CD4-positive, alpha-beta T cell treated with Interleukin-15 for 4 hours (primary cell): ENCODE measurements at places on chromosomes 7 and 10.

DNA sequence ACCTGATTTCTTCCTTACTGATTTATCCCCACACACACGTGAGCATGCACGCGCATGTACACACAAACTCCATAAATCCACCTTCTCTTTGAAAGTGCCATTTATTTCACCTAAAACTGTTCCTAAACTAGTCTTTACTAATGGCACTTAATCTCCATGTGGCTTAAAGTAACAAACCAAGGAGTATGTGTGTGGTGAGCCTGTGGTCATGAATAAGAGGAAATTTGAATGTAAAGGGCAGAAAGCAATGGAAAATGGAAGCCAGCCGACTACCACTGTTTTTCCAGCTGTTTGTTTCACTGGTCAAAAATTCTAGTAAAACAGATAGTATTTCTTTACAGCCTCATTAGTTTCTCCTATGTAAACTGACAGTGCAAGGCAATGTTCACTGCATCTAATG, 23.8 kb downstream of the SEMA3C start:
- DNase-seq: no peak

DNA sequence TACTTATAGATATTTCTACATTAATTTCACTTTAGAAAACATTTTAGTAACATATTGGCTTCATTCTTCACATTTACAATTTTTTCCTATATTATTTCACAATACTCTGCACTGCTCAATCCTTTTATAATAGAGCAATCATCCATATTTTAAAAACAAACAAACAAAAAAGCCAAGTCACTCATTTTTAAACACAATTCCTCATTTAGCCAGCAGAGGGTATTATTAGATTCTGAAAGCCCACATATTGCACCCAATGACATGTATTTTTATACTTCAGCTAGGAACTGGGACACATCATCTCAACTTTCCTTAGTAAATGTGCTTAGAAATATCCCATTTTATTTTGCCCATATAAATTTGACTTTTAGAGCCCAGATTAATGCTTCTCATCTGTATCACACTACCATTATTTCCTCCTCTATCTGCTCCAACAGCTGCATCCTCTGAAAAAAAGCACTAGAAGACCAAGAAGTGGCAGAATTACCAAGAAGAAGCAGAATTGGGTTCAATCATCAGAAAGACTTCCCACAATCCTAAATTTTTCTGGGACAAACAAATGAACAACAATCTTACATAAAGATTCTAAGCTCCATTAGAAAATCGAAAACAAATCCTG, 29.5 kb downstream of the CTNNA3 start:
- DNase-seq: peak; percentile 25

DNA sequence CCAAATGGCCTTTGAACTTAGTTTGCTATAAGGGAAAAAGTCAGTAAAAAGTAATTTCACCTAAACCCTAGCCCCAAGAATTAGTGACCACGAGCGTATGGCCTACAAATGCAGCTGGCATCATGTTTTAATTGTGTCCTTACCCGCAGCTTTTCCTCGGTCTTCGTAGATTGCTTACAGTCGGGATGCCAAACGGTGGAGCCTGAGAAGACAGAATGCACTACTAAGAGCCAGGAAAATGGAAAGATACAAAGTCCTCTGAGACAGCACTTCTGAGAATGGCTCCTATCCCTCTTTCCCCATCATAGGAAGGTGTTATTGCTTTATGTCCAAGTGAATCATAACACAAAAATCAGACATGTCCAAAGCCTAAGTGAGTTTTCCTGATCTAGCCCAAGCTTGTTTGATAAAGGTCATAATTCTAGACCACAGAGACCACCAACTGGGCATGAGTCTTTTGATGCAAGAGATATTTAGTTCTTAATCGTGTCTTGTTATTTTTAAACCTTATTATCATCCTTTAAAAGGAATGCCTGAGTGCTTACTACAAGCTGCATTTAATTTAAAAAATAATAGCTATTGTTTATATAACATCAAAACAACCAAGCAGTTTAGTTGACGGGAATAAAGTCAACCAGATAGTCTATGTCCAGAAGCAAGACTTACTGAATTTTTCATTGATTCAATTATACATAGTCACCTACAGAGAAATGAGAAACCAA, 83.7 kb upstream of the AFAP1L2 start:
- DNase-seq: no peak

DNA sequence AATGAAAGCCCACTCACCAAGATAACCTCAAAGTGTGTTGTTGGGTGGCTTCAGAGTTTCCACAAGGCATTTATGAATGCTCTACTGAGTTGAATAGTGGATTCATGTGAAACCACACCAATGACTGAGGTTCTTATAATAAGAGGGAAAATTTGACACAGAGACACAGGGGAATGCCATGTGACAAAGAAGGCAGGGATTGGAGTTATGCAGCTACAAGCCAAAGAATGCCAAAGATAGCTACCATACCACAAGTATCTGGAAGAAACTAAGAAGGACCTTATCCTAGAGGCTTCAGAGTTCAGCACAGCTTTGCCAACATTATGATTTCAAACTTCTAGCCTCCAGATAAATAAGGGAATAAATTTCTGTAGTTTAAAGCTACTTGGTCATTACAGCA, 68.0 kb upstream of the PCDH15 start:
- DNase-seq: no peak

DNA sequence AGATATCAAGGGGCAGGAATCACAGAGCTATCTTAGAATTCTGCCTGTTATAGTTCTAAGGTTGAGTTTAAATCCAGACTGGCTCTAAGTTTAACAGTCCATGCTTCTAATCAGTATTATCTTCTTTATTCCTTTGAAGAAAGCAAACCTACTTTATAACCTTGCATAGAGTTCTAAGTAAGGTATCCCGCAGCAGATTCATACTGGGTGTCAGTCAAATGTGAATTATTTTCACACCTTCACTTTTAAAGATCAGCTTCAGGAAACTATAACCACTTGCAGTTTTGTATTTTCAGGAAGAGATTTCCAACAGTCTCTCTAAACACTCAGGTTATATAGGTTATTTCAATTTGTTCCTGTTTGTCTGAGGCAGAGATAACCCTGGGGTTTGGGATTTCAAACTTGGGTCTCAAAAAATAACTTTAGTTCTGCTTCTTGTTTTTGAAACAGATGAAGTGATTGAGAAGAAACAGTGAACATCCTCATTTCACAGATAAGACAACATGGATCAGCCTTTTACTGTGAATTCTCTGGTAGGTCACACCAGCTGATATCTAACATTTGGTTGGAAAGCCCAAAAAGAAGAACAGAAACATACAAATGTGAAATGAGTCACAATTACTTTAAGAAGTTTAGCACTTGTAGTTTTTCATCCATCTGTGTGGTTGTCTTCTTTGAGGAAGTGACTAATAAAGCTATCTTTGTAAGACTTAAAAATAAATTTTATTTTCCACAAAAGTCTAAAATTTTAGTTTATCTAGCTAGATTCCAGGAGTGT, 21.4 kb downstream of the STAMBPL1 start:
- DNase-seq: peak; percentile 38

- DNase-seq: no peak
Observed at GRCh38 chr7:107609811-107610261, 29.8 kb downstream of the BCAP29 start.

GRCh38 chr7:141609576-141609975, 58.4 kb downstream of the AGK start:
- no peak for DNase-seq

GRCh38 chr10:125064681-125065492, 95.5 kb downstream of the CTBP2 start:
- peak; percentile 9 for DNase-seq

- DNase-seq: no peak
Observed at GRCh38 chr7:2373124-2373556, 18.5 kb downstream of the EIF3B start.

- no peak for DNase-seq
Observed at GRCh38 chr10:114995468-114996247, 57.7 kb downstream of the TRUB1 start.

GRCh38 chr7:2796358-2797352, 47.5 kb downstream of the GNA12 start:
- no peak for DNase-seq

DNA sequence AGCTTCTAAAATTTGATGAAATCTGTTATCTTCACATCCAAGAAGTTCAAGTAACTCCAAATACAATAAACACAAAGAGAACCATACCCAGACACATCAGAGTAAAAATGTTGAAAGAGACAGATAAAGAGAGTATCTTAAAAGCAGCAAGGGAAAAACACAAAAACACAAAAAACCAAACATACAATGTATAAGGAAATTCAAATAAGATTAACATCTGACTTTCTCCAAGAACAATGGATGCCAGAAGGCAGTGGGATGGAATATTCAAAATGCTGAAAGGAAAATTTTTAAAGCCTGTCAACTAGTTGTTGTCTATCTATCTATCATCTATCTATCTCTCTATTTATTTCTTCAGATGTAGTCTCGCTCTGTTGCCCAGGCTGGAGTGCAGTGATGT, 72.4 kb upstream of the MKLN1 start:
- no peak for DNase-seq

- no peak for DNase-seq
Observed at GRCh38 chr10:128451879-128452278, 325.7 kb upstream of the MKI67 start.

DNA sequence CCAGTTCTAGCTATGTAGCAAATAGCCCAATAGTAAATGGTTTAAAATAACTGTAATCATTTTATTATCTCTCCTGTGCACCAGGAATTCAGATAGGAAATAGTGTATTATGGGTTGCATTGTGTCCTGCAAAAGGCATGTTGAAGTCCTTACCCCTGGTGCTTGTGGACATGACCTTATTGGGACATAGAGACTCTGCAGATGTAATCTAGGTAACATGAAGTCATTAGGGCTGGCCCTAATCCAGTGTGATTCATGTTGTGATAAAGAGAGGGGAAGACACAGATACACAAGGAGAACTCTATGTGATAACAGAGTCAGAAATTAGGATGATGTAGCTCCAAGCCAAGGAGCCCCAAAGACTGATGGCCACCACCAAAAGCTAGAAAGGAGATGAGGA, 462.8 kb downstream of the GALNT17 start:
- no peak for DNase-seq

DNA sequence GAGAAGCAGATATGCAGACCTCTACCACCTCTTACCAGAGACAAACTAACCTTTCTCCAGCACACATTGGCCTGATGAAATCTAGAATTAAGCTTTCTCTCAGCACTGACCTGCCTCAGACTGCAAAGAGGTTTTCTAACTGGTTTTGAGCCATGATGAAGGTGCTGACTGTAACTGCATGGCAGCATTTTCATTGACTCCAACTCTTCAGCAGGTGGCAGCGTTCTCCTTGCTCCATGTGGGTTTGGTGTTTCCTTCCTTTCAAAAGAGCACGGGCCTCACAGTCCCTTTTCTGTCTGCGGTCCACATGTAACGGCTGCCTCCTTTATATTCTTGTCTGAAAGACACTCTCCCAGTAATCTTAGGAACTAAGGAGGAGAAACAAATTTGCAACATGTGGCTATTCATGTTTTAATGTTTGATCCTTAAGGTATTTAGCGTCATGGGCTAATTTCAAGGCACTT, 12.6 kb downstream of the KLLN start:
- DNase-seq: peak; percentile 48

DNA sequence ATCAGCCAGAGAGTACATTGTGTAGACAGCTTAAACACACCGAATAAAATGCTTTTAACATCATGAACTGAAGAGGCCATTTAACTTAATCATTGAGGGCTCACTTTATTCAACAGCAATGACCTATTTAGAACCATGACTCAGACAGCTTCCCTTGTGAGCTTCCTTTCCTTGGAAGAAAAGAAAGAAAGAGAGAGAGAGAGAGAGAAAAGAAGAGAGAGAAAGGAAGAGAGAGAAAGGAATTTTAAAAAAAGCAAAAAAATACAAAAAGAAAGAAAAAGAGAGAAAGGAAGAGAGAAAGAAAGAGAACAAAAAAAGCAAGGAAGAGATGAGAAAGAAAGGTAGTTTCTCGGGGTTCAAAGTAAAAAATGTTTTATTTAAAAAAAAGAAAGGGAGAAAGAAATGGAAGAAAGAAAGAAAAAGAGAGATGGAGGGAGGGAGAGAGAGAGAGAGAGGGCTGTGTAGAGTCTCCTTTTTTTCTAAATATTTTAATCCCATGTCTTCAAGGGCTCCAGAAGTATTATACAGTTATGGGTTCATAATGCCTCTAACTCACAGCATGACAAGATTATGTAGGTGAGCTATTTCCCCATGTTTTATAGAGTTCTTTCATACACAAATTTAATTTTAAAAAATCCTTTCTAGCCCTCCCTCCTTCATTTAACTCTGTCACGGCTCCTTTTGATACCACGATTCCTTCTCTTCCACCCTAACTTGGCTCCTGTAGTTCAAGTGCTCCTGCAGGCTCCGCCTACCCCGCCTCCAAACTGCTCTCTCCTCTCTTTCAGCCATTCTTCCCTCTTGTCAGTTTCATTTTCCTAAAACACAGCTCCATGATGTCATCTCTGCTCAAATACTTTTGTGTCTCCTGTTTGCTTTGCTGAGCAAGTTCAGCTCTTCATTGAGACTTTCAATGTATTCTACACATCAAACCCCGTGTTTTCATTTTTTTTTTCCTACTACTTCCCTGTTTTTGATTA, 85.5 kb downstream of the PRTFDC1 start:
- DNase-seq: no peak

GRCh38 chr7:155454183-155455112, 3.5 kb upstream of the EN2 start:
- DNase-seq: no peak

DNA sequence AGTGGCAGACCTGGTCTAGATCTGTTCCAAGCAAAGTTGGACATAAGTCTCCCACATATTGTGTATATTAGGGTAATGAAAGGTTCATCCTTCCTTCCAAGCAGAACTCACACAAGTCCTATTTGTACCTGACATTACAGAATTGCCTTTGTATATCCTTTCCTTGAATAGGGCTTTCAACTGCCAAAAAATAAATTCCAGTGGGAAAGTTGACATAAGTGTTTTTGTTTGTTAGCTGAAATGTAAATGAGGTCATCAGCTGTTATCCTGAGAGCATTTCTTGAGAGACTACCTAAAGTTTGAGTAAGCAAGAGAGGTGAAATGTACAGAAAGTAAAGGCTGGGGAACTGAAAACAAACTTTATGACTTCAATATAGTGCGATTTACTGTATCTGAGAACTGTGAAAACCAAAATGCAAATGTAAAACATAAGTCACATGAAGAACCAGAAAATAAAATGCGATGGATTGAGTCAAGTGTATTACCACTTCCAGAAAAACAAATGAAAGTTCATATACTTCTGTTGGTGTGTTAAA, 527.3 kb upstream of the SEMA3D start:
- DNase-seq: no peak

DNA sequence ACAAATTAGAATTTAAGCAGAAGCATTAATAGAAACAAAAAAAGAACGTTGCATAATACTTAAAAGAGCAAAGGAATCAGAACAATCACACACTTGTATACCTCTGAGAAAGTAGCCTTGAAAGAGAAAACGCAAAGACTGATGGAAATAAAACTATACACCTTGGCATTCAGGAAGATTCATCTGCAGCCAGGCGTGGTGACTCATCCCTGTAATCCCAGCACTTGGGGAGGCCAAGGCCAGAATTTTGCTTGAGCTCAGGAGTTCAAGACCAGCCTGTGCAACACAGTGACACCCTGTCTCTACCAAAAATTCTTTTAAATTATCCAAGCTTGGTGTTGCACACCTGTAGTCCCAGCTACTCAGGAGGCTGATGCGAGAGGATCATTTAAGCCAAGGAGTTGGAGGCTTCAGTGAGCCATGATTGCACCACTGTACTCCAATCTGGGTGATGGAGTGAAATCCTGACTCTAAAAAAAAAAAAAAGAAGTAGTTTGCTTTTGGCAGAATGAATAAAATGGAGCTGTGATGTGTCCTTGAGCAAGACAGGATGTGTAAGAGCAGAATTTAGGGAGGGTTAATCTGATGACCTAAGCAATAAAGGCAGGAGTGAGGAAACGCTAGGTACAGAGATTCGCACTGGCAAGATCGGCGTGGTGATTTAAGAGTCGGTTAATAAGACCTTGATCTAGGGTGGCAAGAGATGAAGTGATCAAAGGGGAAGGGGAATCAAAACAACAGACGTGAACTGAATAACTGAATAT, 75.8 kb upstream of the NRP1 start:
- no peak for DNase-seq
